A549 treated with ZK216348 at 1 μM for 4 hours (cell line): ENCODE measurements at places on chromosomes 1 and 21. TPM values are rescaled to one million over a fixed set of nuclear protein-coding genes. Genes with fewer than 3 reads are reported as not detected.

HPDL gene
- 2.5 to 4.9 TPM (median 4.3 TPM) in 5 replicates for total RNA-seq

ATXN7L2 gene
- 0.92 to 2.7 TPM (median 2.5 TPM) in 5 replicates for total RNA-seq

FBLIM1 gene
- total RNA-seq: 21.1 to 38.6 TPM (median 30.3 TPM) in 5 replicates

EFNA3 gene
- total RNA-seq: 5.0 to 6.2 TPM (median 5.8 TPM) in 5 replicates

FABP3 gene
- total RNA-seq: not detected in 5 replicates

ADCY10 gene
- total RNA-seq: 0.02 to 0.40 TPM (median 0.25 TPM) in 4 of 5 replicates, not detected in the other

STYXL2 gene
- total RNA-seq: not detected in 5 replicates

ADGRL4 gene
- total RNA-seq: not detected in 5 replicates

MPZL1 gene
- total RNA-seq: 79.4 to 133 TPM (median 117 TPM) in 5 replicates

TNFRSF8 gene
- 0.11 to 0.31 TPM (median 0.11 TPM) in 4 of 5 replicates, not detected in the other for total RNA-seq

TMIGD3 gene
- not detected in 5 replicates for total RNA-seq

UBE2U gene
- total RNA-seq: not detected in 5 replicates

SFPQ gene
- 188 to 375 TPM (median 230 TPM) in 5 replicates for total RNA-seq

CLDN19 gene
- total RNA-seq: not detected in 5 replicates

TIE1 gene
- total RNA-seq: not detected in 5 replicates

CLCA4 gene
- not detected in 5 replicates for total RNA-seq

OR2AK2 gene
- total RNA-seq: not detected in 5 replicates

ISG15 gene
- total RNA-seq: 14.3 to 25.1 TPM (median 18.9 TPM) in 5 replicates

WNT3A gene
- 0.08 TPM in 1 of 5 replicates, not detected in the others for total RNA-seq

RNU1-4 gene
- not detected in 5 replicates for total RNA-seq

KCNJ6 gene
- total RNA-seq: 2.3 to 4.9 TPM (median 3.6 TPM) in 5 replicates

OR13G1 gene
- not detected in 5 replicates for total RNA-seq

CATSPERE gene
- total RNA-seq: 0.07 to 0.38 TPM (median 0.18 TPM) in 3 of 5 replicates, not detected in the others

AGBL4 gene
- not detected in 5 replicates for total RNA-seq

C1orf105 gene
- total RNA-seq: not detected in 5 replicates

OR2T5 gene
- total RNA-seq: not detected in 5 replicates

MX2 gene
- total RNA-seq: not detected in 5 replicates

CRNN gene
- total RNA-seq: not detected in 5 replicates

PDPN gene
- total RNA-seq: not detected in 5 replicates

CHIA gene
- not detected in 5 replicates for total RNA-seq

PKLR gene
- total RNA-seq: 0.07 TPM in 1 of 5 replicates, not detected in the others

NEK2 gene
- 41.4 to 47.4 TPM (median 43.7 TPM) in 5 replicates for total RNA-seq

MCOLN2 gene
- 1.7 to 2.4 TPM (median 2.2 TPM) in 5 replicates for total RNA-seq

SMYD2 gene
- 27.3 to 37.5 TPM (median 33.8 TPM) in 5 replicates for total RNA-seq

HSD17B7 gene
- 7.6 to 10.3 TPM (median 8.8 TPM) in 5 replicates for total RNA-seq

RHCE gene
- total RNA-seq: 0.75 TPM in 1 of 5 replicates, not detected in the others

RASSF5 gene
- total RNA-seq: 0.87 to 1.6 TPM (median 0.95 TPM) in 5 replicates

SWT1 gene
- total RNA-seq: 0.66 to 1.3 TPM (median 1.2 TPM) in 5 replicates

TTC34 gene
- total RNA-seq: 0.02 to 0.07 TPM (median 0.05 TPM) in 4 of 5 replicates, not detected in the other

EFNA1 gene
- 25.9 to 37.5 TPM (median 31.4 TPM) in 5 replicates for total RNA-seq

CFHR4 gene
- total RNA-seq: not detected in 5 replicates

OLIG2 gene
- not detected in 5 replicates for total RNA-seq

PIGP gene
- 10.9 to 18.0 TPM (median 15.5 TPM) in 5 replicates for total RNA-seq

AMY2A gene
- not detected in 5 replicates for total RNA-seq

B3GALNT2 gene
- total RNA-seq: 15.1 to 19.9 TPM (median 18.2 TPM) in 5 replicates

MEX3A gene
- total RNA-seq: 0.83 to 3.8 TPM (median 2.2 TPM) in 5 replicates

WNT9A gene
- total RNA-seq: 4.8 to 10.4 TPM (median 8.0 TPM) in 5 replicates

ADAR gene
- total RNA-seq: 64.0 to 86.1 TPM (median 74.2 TPM) in 5 replicates
